ENCODE measurements at places on chromosomes 1 and 21.

DNA sequence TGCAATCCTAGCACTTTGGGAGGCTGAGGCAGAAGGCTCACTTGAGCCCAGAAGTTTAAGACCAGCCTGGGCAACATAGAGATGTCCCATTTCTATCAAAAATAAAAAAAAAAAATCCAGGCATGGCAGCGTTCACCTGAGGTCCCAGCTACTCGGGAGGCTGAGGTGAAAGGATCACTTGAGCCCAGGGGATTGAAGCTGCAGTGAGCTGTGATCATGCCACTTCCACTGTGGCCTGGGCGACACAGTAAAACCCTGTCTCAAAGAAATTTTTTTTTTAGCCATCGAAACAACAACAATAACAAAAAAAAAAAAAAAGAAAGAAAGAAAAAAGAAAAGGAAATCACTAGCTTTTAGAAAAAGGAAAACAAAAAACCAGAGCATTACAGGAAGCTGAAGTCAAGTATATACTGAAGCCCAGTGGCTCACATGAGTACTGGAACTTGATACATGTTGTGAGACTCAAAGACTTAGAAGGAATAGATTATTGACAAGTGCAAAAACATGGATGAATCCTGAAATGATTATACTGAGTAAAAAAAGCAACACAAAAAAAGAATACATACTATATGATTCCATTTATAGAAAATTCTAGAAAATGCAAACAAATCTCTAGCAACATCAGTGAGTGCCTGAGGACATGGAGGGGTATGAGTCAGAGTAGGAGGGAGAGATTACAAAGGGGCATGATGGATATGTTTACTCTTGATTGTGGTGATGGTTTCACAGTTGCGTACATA, 6.1 kb upstream of the RABGAP1L start:
- DNase-seq, result peak; percentile 56

DNA sequence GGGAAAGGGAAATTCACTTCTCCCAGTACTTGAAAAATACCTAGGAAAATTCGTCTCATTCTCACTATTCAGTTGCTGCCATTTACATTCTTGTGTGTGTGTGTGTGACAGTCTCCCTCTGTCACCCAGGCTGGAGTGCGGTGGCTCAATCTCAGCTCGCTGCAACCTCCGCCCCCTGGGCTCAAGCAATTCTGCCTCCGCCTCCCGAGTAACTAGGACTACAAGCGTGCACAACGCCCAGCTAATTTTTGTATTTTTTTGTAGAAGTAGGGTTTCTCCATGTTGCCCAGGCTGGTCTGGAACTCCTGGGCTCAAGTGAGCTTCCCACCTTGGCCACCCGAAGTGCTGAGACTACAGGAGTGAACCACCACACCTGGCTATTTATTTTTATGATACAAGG, 1.2 kb downstream of the SNAPIN start:
- DNase-seq, result no peak

- no peak for DNase-seq
These were observed 124.9 kb upstream of the IRF2BP2 start for GRCh38 chr1:234734869-234735268.

GRCh38 chr21:37568916-37569315, 202.3 kb downstream of the DYRK1A start:
- DNase-seq, result no peak

- peak; percentile 77 for DNase-seq
These were observed at the start of gene VAMP3 for GRCh38 chr1:7770997-7771822. VAMP3 (plus strand) TSS chr1:7771296; CDS start chr1:7771384, 88 bp downstream.

GRCh38 chr1:228002792-228003191, 4.0 kb upstream of the WNT3A start:
- DNase-seq, result no peak

DNA sequence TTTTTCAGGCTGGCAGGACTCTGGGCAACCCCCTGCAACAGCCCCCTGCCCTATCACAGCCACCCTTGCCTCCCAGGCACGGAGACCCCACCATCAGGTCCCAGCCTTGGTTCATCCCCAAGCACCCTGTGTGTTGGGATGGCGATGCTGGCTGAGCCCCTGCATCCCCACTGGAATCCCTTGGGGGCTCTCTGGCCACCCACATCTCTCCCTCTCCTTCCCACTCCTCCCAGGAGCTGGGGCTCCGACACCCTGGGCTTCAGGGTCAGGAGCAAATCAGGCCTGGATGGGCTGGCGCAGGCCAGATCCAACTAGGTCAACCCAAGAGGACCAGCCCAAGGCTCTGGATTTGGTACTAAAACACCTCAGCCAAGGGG, 25.9 kb downstream of the COL6A1 start:
- DNase-seq, result no peak

DNA sequence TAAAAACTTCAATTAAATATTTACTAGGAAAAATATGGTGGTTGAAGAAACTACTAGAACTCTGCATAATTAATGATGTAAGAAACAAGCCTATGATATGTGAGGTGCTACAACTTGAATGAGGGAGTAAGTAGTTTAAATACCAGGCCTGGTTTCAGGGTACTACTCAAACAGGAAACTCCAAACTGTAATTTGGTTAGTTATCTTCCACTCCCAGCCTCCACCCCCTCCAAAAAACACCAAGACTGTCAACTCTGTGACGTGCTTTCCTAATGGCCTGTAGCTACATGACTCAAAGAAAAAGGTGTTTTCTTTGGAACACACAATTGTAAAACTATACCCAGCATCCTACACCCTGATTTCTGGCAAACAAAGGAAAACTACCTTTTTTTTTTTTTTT, 55.9 kb upstream of the RCC1 start:
- peak; percentile 15 for DNase-seq

- DNase-seq, result no peak
These were observed 79.2 kb downstream of the ATP5PO start for GRCh38 chr21:33836408-33836807.

DNA sequence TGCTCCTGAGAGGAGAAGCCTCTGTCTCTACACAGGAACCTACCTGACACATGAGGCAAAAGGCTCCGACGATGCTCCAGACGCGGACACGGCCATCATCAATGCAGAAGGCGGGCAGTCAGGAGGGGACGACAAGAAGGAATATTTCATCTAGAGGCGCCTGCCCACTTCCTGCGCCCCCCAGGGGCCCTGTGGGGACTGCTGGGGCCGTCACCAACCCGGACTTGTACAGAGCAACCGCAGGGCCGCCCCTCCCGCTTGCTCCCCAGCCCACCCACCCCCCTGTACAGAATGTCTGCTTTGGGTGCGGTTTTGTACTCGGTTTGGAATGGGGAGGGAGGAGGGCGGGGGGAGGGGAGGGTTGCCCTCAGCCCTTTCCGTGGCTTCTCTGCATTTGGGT, 3.9 kb upstream of the ACKR1 start:
- no peak for DNase-seq

GRCh38 chr1:231357187-231357772, 19.2 kb downstream of the SPRTN start:
- DNase-seq, result no peak

GRCh38 chr21:18601146-18601545, 197.6 kb upstream of the TMPRSS15 start:
- no peak for DNase-seq

DNA sequence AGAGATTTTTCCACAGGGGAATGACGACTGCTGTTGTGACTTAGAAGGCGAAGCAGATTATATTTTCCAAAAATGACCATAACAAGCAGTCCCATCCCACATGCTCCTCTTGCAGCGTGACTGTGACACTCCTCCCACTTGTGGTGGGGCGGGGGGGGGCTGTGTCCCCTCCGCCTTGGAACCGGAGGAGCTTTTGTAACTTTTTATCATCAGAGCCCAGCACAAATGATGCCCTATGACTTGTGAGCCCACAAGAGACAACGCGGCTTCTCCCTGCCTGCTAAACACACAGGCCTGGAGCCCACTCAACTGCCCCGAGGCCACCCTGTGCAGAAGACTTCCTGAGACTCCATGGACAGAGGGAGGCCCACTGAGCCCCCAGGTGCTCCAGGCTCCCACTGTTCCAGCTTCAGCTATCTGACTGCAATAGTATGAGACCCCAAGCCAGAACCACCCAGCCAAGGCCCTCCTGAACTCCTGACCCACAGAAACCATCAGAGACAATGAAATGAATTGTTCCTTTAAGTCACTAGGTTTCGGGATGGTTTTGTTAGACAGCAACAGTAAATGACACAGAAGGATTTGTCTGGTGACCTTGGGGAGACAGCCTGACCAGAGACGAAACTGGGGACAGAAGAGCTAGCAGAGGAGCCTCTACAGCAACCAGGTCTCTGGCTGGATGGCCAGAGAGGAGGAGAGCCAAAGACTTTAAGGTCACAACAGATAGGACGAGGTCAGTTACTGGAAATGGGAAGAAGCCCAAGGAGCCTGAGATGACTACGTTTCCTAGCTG, 58.8 kb downstream of the CAPZB start:
- DNase-seq, result no peak

DNA sequence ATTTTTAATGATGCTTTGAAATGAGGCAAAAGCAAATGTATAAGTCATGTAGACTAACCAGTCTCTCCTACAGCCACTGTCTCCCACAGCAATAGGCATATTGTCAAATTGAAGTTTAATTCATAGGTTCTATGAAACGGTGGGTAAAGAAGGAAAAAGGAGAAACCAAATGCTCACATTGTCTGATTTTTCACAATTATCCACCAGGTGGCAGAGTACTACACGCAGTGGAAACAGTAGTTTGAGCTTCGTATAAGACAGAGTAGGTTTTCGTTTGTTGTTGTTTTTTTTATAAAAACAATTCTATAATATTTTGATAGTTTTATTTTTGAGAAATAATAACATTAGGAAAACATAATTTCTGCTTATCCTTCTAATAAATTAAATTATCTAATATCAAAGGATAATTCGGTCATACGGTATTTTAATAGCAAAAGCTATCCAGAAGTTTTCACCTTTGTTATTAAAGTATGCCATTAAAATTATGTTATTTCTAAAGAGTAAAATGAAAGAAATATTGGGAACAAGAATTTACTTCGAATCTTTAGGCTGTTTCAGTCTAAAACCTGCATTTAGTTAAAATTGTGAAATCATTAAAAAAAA, 39.1 kb downstream of the TYW3 start:
- peak; percentile 46 for DNase-seq

DNA sequence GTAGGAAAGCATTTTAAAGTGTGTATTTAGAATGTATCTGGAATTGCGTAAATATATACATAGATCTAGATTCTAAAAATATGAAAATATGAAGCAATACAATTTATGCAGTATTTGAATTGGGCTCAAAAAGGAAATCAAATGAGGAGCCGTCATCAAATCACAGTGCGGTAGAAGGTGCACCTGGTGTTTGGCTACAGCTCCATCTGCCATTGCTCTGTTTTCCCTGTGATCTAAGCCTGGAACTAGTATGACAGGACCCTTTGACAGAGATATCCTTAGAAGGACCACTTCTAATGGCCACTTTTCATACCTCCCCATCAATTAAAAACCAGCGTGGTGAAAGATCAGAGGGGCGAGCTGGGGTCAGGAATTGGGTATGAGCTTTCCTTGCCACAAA, 202.6 kb downstream of the NFIA start:
- no peak for DNase-seq

- no peak for DNase-seq
These were observed 570.2 kb downstream of the DPYD start for GRCh38 chr1:97350662-97351061.

- no peak for DNase-seq
These were observed 33.5 kb downstream of the KCNC4 start for GRCh38 chr1:110243574-110243973.

DNA sequence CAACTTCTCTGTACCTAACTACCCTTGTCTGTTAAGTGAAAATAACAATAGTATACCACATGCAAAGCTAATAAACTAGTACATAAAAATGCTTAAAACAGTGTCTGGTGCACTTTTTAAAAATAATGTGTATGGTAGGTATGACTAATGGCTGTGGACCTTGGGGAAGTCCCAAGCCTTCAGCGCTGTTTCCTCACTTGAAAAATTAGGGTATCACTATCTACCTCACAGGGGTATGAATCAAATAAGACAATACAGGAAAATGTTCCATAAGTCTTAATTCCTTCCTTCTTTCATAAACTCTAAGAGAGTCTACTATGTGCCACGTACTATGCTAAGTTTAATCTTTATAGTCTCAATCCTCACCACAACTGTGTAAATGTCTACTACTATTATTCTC, 32.0 kb downstream of the EGLN1 start:
- peak; percentile 10 for DNase-seq

DNA sequence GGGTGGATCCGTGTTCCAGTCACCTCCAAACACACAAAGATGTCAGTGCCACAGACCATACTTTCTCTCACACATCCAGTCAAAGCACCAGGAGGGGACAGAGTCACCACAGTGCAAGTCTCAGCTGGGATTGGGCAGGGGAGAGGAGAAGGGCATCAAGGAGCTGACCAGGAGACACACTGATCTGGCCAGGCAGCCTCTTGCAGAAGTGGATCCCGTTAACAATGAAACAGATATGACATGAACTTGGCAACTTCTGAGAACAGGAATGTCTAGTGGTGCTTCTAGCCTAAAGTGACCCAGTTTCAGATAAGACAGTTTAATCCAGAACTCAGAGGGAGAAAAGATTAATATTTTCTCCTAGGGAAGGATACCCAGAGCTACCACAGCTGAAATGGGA, 71.0 kb downstream of the HIVEP3 start:
- DNase-seq, result no peak

DNA sequence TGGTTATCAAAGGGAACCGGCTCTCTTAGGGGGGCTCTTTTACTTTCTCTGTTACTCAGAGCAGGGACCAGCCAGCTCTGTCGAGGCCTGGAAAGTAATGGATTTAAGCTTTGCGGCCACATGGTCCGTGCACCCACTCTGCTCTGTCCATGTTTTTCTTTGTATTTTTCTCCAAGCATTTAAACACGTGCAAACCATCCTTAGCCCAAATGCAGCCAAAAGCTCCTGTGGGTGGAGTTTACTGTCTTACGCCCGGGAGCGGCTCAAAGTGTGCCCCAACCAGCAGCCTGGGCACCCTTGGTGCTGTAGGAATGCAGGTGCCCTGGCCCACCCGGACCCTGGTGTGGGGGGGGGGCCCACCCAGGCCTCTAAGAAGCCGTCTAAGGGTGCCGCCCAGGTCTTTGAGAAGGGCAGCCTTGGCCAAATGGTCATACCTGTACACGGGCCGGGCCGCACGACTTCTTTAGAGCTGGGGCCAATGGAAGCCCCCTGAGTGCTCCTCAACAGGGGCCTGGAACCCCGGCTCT, 29.2 kb upstream of the POFUT2 start:
- DNase-seq, result no peak

- no peak for DNase-seq
These were observed 75.6 kb upstream of the NGF start for GRCh38 chr1:115413621-115414020.

DNA sequence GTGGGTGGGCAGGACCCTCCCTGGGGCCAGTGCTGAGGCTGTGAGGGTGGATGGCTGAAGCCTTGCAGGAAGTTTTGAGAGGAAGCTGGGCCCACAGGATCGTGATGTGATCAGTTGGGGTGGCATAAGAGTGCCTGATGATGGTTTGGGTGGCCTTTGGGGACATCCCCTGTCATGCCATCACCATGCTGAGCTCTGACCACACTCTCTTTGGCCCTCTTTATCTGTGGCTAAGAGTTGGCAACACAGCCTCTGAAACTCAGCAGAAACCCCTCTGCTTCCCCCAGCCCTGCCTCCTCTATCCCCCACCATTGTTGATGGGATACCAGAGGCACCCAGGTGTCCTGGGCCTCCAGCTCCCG, 19.8 kb downstream of the MIIP start:
- no peak for DNase-seq
